ENCODE measurements at places on chromosomes 12 and 14.

DNA sequence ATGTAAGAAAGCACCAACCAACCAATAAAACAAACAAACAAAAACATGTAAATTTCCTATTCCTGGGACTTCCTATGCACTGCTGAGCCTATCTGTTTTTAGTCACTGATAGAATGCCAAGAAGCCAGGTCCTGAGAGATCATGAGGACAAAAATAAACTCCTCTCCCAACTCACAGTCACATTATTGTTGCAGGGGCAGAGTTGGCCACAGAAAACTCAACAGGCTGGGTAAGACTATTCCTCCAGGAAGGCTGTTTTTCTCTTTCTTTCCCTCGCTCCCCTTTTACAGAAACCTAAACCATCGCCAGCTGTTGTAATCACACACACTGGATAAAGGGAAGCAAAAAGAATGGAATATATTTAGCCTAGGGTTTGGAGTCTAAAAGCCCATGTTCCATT, 55.8 kb upstream of the METAP2 start:
- no peak for DNase-seq

- DNase-seq = no peak
Observed at GRCh38 chr14:105838591-105839424, 312.4 kb downstream of the TMEM121 start.

GRCh38 chr12:75526655-75527511, 15.5 kb upstream of the KRR1 start:
- DNase-seq = no peak

DNA sequence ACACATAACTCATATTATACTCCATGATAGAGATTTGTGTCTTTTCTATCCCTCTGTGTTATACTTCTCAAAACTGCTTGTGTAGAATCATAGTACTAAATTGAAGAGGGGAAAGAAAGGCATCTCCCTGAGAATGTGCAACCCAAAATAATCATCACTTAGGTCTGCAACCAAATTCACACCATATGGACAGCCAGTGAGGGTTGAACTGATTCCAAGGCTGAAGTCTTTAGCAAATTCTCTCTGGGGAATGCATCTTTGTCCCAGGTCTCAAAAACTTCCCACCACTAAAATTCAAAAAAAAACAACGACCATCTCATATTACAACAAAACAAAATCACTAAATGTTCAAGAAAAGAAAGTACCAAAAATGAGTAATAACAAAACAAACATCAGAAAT, 11.0 kb downstream of the ZFC3H1 start:
- DNase-seq = no peak

- DNase-seq = no peak
Observed at GRCh38 chr14:32074887-32075572, 2.1 kb upstream of the ARHGAP5 start.

DNA sequence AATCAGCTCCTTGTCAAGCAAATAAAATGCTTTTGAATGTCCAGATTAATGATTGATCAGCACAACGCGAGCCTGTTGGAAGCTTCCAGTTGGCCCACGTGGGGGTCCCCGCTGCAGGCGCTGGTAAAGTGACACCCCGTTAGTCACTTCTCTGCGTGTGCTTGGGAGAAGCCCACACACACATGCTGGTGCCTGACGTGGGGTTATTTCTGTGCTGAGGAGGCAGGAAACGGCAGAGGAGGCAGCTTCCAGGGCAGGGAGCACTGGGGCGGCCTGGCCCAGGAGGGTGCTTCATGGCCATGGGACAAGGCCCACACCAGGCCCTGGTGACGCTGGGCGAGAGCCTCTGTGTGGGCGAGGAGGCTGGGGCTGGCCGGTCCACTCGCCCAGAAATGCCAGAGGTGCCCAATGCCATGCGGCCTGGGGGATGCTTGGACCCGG, 101.5 kb downstream of the KIF26A start:
- DNase-seq = no peak

DNA sequence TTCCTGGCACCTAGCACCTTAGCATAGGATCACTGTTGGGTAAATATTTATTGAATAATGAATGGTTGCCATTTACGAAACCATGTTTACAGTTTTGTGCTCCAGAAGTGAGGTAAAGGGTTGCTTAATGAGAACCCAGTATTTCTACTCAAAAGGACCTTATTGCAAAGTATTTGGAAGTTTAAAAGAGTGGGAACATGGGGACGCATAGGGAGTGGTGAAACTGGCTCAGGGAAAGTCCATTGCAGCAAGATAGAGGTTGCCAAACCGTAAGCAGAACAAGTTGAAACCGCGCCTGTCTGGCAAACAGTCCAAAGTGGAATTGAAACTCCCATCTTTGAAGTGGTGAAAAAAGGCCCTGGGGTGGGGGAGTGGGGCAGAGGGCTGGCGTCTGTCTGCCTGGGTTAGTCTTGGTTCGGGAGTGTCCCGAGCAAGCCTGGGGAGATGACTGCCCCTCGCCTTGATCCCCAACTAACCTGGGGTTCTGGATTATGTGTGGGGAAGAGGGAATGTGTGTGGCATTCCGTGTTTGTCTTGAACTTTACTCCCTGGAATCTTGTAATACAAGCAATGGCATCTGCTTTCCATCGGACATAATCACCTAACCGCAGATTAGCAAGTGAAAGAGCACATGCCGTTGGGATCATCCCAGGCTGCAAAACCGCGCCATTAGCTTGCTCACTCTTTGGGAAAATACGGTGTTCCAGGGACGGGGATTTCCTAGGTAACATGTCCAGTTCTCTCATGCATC, 7.2 kb downstream of the ALDH2 start:
- DNase-seq = peak; percentile 55

DNA sequence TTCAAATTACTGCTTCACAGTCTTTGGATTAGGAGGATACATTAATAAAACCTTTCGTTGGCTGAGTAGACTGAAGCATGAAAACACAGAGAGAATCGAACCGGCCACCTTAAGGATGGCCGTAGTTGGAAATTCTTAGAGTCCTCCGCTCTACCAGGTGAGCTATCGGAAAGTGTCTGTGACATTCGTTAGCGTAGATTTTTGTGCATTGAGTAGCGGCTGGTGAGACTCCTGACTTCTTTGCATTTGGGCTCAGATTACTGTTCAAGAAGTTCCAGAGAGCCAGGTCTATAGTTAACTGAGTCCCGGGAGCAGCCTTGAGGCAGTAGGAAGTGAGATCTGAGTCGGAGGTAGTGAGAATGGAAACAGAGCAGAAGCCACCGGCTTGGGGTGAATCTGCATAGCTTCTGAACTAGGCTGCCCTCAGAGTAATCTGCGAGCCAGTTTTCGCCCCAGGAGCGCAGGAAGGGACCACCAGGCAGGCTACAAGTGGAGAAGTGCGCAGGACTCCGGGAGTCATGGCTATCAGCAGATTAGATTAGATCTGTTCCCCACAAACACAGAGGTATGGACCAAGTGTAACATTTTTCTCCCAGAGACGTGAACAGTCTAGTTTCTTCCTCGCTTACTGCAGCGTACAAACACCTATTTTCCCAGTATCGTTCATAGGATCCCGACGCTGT, 11.0 kb downstream of the OR6S1 start:
- DNase-seq = peak; percentile 47

- DNase-seq = no peak
Observed at GRCh38 chr12:9648701-9649531, 20.6 kb upstream of the CLEC2D start.

DNA sequence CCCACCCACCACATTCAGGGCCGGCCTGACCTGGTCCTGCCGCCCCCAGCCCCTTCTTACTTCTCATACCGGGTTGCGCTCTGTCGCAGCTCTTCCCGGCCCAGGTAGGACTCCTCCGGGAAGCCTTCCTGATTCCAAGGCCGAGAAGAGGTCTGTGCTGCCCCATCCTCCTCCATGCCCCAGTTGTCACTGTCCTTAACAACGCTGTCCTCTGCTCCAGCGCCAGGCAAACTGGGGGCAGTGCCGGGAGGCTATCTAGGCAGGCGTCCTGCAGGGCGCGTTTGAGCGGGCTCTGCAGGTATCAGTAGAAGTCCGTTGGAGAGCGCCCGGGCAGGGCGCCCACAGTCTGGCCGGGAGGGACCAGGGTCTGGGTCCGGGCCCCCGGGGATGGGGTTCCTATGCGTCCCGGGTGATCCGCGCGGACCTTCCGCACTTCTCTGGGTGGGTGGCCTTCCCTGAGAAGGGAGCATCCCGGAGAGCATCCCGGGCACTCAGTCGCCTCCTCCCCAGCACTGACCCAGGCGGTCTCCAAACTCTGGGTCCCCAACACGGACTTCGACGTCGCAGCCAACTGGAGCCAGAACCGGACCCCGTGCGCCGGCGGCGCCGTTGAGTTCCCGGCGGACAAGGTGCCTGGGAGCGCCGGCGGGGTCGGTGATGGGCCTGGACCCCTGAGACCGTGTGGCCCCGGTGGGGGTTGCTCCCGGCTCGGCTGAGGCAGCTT, 900 bp downstream of the AMN start:
- DNase-seq = no peak

GRCh38 chr14:22370084-22370847, 218.8 kb downstream of the DAD1 start:
- DNase-seq = no peak

DNA sequence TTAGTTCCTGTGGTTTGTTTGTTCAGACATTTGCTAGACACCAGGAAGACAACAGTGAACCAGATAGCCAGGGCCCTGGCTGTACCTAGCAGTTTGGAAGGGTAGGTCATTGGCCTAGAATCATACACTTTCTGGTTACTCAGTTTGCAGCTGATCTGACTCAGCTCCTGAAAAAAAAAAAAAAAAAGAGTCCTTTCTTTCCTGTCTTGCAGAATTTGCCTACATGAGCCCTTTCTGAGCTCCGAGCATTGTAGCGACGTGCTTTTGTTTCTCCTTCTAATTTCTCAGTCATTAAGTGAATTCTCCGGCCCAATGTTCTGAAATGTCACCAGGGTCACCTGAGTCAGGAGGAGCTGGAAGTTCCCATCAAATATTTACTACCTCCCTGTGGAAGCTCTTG, 2.4 kb downstream of the CABP1 start:
- no peak for DNase-seq

- no peak for DNase-seq
Observed at GRCh38 chr14:26394150-26394810, 203.6 kb downstream of the NOVA1 start.

GRCh38 chr12:30967026-30967425, 40.5 kb downstream of the TSPAN11 start:
- DNase-seq = no peak

DNA sequence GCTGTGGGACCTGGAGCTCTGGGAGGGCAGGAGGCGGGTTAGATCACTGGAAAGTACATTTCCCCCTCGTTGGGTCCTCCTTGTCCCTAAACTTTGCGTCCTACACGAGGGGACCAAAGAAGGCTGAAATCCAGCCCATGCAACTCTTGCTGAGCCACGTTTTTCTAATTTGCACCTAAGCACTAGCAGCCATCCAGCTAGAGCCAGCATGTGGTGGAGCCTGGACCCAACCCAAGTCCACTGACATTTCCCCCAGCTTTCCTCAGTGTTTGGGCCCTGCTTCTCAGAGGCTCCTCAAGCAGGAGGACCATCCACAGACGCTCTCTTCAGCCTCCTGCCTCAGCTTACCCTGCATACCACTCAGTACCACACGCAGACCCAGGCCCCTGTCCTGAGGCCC, 49.7 kb downstream of the TSPAN11 start:
- DNase-seq = no peak

DNA sequence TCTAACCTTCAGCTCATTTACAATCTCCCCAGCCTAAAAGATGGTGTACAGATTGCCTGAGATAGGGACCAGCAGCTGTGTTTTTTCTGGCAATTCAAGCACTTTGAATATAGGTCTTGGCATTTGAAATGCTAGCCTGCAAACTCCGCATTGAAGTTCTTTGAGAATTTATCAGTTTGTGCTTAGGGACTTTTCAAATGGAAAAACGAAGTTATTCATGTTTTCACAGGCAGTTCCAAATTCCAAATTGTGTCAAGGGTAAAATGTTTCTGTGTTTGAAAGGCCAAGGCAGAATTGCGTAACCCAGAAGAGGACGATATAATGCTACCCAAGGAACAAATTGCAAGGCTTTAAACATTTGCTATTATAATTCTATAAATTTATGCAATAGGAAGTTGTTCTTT, 168.9 kb upstream of the RASSF8 start:
- DNase-seq = no peak

Measured in CD4-positive, alpha-beta T cell treated with Interferon gamma for 1 hour (primary cell).